ENCODE measurements at places on chromosomes 3 and 15.

- DNase-seq, result no peak
Measured at GRCh38 chr15:81006124-81006523, 5.4 kb downstream of the TLNRD1 start.

DNA sequence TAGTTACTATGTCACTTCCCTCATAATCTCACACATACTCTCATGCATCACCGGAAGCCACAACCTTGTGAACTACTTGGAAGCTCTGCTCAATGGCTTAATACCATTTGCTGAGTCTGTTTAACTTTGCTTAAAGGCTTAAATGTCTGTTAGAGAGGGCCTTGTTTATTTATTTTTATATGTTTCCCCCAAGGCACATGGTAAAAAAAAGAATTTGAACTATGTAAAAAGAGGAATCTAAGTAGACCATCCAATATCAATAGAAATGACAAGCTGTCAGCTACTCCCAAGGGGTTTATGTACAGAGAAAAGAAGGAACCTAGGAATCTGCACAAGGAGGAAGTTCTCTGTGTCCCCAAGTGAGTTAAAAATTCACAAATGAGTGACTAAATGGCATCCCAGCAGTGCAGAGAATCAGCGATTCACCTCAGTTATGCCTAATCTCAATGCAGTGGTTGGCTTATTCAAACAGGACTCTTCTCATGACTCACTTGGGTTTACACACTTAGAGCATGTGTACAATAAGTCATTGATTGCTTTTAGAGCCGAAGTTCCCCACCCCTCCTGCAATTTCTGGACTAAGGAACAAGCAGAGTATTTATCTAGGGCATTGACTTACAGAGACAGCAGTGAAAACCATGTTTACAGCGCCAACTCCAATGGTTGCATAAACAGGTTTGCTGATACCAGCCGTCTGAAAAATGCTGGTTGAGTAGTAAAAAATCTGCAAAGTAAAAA is 24.4 kb downstream of the SLC2A2 start:
- DNase-seq, result no peak

- DNase-seq, result no peak
Measured at GRCh38 chr15:63722204-63722808, 111.4 kb downstream of the HERC1 start.

GRCh38 chr15:85361323-85361722 is 19.1 kb upstream of the AKAP13 start:
- no peak for DNase-seq

DNA sequence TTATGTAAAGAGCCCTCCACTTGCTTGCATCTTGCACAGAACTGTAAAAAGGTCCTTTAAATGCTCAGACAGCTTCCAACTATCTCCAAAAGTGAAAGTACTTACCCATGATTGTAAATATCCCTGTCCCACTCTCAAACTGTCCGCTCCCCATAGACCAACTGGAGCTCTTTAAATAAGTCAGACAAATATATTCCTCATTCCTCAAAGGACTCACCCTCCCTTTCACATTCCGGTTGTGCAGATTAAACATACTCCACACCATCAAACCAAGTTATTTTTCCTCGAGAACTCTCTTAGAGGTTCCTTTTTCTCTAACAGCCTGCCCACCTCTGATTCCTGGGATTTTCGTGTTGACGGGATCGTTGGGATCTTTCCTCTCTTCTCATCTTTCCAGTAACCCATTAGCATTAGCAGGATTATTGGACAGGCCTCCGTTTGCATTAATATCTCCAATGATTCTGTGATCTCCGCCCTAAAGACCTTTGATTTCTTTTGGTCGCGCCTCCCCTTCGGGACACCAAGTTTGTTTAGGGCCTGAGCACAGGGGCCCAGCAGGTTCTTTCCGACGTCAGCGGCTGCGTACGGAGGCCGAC is 763 bp downstream of the GOLGB1 start:
- no peak for DNase-seq

- no peak for DNase-seq
Measured at GRCh38 chr3:111862415-111862814, 3.4 kb downstream of the PHLDB2 start.

GRCh38 chr3:5047764-5048419 is 68.7 kb downstream of the BHLHE40 start:
- DNase-seq, result no peak

GRCh38 chr15:57026016-57026592 is 107.7 kb downstream of the TCF12 start:
- DNase-seq, result no peak

DNA sequence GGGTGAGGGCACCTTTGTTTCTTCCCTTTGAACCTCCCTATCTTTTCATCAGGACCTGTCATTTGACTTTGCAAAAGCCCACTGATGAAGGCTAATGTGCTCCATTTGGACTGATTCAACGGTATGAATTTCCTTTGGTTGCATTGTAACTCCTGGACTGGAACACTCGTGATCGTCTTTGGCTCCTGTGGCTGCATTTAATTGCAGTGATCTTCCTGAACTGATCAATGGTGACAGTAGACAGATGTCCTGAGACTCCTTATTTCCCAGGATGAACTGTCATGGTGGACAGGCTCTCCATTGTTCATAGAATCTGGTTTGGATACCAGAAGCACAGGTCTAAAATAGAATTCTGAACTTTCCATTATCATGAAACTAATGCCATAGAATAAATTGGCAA is 224.8 kb upstream of the GAP43 start:
- DNase-seq, result no peak
